ENCODE measurements at places on chromosomes 3 and 15.

DNA sequence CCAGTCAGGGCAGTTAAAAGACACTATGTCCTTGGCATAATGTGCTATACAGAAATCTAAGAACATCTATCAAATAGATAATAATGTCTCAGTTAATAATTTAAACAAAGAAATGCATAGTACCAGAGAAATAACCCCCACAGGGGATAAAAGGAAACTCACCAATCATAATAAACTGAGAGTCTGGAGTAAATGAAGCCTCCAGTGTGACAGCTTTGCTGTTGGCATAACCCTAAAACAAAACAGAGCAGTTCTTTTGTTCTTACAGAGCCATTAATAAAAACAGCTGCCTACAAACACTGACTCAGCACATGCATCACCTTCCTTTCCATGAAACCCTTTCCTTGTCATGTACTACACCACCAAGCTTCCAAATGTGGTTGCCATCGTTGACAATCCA is 13.5 kb downstream of the PPM1M start:
- DNase-seq, result no peak

GRCh38 chr3:106305127-106305526 is 436.3 kb upstream of the CBLB start:
- DNase-seq, result no peak

- DNase-seq, result no peak
Measured at GRCh38 chr3:110413807-110414748, 657.5 kb upstream of the NECTIN3 start.

DNA sequence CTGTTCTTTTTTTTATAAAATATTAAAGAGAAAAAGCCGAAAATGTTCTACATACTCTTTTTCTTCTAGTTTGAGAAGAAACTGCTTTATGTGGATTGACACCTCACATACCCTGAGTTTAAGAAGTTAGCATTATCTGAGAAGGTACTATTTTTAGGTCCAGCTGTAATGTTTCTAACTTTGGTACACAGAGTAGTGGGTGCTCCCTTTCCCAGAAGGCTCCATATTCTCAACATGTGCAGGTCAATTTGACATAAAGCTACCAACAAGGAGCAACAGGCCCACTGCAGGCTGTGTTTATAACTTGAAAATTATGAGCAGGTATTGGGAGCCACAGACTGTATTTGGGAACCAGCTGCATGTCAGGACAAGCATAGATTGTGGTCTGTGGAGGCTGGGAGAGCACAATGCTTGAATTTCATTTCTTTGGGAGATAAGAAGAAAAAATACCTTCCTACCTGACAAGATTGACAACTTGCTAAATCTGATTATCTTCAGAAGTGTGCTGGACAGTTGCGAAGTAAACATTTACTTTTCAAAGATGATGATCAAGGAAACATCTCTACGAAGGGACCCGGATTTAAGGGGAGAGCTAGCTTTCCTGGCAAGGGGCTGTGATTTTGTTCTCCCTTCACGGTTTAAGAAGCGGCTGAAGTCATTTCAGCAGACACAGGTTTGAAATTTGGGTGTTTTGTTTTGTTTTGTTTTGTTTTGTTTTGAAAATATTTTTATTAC is 57.2 kb downstream of the PPP2R3A start:
- DNase-seq, result no peak

DNA sequence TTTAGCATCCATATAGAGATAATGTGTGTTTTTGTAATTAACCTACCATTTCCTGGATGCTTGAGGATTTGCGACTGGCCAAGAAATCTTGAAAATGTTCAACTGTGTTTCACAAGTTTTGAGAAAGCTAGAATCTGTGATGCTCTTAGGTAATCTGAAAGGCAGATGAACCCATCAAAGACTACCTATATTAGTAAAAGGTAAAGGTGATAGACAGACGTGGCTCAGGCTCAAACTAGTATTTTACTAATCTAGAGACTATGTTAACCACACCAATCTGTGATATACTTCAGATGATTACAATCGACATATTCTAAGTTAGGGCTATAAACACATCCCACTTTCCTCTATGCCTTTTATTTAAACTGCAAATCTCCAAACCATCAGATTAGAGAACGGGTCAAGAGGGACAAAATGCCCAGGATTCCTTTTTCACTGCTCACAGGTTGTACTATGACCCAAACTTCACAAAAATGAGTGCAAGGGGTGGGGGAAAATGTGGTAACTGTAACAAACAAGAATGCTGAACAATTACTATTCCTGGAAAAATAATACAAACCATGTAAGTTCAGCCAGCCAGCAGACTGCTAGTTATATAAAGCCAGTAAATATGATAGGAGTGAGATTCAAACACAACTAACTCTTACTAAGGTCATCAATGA is 295.1 kb downstream of the FOXP1 start:
- no peak for DNase-seq

DNA sequence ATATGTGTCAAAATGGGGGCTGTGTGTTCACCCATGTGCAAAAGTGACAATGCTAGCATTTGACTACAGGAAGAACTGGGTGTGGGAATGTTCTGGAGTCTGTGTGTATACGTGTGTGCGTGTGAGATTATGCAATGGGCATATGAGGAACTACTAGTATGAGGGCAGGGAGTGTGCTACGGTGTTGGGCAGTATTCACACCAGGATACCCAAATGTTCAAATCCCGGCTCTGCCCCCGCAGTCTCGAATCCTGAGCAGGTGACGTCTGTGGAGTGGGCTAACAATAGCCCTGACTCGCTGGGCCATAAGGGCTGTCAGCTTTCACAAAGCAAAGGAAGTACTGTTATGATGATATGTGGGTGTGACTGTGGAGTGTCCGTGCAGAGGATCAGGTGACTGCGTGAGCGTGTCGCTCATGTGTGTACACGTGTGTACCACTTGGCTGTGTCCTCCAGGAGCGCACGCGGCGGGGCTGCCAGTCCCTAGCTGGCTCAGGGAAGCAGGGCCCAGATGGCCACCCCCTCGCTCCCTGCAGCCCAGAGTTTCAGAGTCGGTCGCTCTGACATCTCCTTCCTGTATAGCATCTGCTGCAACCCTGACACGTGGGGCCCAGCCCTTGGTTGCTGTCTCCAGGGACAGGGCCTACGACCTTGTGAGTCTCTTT is 27.2 kb downstream of the IQSEC1 start:
- no peak for DNase-seq

- no peak for DNase-seq
Measured at GRCh38 chr15:52734329-52734728, 55.1 kb upstream of the ATOSA start.
